ENCODE measurements at places on chromosomes 12 and 14. TPM values are rescaled to one million over a fixed set of nuclear protein-coding genes. Genes with fewer than 3 reads are reported as not detected.

Gene C12orf50
- not detected for total RNA-seq

Gene DCAF4
- 17.0 TPM for total RNA-seq

DNA sequence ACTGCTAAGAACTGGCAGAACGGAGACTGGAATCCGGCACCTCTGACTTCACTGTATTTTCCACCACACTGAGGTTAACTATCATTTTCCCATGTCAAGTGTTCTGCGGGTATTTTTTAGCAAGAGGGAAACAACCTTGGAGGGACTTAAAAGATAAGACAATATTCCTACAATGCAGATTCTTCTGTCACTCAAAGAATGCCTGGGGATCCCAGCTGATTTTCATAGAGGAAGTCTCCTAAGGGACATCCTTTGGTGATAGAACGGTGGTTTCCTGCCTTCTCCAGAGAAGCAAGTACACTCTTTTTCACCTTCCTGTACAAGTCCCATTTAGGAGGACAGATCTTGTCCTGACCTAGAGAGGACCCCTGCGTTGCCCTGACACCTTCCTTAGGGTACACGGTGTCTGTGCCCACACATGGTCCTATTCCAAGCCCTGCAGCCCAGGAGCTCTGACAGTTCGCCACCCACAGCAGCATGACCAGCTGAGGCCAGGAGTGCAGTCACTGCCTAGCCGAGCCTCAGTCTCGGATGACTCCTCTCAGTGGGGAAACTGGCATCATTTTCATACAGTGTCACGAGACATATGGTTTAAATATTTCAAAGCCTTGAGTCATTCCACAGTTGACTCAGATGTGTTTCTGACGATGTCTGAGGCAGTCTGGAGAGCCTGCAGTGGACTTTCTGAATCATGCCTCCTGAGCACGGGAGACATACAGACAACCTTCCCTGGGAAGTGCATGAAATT is 181.3 kb upstream of the FKBP4 start:
- DNase-seq, result peak; percentile 92

Gene SIRT4
- total RNA-seq, result 2.4 TPM

DNA sequence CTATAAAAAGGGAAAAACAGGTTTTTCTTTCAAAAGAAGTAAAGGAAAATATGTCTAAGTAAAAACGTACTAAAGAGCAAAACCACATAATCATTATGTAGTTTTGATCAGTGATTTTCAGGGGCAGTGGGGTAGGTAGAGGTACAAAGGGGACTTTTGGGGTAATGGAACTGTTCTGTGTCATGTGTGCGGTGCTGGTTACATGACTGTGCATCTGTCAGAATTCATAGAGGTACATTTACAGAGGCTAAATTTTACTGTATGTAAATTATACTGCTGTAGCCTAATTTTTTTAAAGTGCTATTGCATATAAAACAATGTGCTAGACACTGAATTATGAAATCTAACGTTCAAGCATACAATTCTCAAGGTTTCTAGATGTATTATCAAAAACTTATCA is 2.0 kb downstream of the ESR2 start:
- DNase-seq, result no peak

- no peak for DNase-seq
Measured at GRCh38 chr14:23129759-23130316, 10.8 kb upstream of the CEBPE start.

GRCh38 chr14:75566321-75566720 is 12.1 kb upstream of the FLVCR2 start:
- DNase-seq, result no peak

Gene GPR84
- not detected for total RNA-seq

Gene CPNE6
- total RNA-seq, result not detected

Gene GLRX5
- 33.4 TPM for total RNA-seq

- DNase-seq, result no peak
Measured at GRCh38 chr14:34981743-34982420, 910 bp upstream of the SRP54 start.

GRCh38 chr12:4909734-4910501 is at the start of gene KCNA1:
Gene KCNA1 (plus strand): TSS chr12:4909905. CDS start chr12:4911379, 1,474 bp downstream.
- DNase-seq, result no peak

- peak; percentile 9 for DNase-seq
Measured at GRCh38 chr12:117127933-117128823, 29.0 kb upstream of the TESC start.

- DNase-seq, result no peak
Measured at GRCh38 chr12:51867371-51867770, 18.9 kb upstream of the FIGNL2 start.

Gene FAM90A1
- not detected for total RNA-seq

DNA sequence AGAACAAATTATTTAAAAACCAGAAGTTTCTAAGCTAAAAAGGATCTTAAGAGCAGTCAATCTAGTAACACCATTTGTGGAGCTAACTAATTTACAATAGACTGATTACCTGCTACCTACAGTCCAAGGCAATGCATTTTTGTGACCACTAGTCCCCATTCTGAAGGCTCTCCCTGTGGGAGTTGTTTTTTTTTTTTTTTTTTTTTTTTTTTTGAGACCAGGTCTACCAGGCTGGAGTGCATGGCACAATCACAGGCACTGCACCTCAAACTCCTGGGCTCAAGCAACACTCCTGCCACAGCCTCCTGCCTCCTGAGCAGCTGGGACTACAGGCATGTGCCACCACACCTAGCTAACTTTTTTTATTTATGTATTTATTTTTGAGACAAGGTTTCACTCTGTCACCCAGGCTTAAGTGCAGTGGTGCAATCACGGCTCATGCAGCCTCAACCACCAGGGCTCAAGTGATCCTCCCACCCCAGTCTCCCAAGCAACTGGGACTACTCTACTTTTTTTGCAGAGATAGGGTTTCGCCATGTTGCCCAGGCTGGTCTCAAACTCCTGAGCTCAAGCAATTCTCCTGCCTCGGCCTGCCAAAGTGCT is 3.9 kb downstream of the GNPTAB start:
- no peak for DNase-seq

GRCh38 chr12:58028294-58028693 is 86.9 kb downstream of the ATP23 start:
- no peak for DNase-seq

GRCh38 chr14:36511981-36512584 is 7.9 kb downstream of the NKX2-1 start:
- no peak for DNase-seq

DNA sequence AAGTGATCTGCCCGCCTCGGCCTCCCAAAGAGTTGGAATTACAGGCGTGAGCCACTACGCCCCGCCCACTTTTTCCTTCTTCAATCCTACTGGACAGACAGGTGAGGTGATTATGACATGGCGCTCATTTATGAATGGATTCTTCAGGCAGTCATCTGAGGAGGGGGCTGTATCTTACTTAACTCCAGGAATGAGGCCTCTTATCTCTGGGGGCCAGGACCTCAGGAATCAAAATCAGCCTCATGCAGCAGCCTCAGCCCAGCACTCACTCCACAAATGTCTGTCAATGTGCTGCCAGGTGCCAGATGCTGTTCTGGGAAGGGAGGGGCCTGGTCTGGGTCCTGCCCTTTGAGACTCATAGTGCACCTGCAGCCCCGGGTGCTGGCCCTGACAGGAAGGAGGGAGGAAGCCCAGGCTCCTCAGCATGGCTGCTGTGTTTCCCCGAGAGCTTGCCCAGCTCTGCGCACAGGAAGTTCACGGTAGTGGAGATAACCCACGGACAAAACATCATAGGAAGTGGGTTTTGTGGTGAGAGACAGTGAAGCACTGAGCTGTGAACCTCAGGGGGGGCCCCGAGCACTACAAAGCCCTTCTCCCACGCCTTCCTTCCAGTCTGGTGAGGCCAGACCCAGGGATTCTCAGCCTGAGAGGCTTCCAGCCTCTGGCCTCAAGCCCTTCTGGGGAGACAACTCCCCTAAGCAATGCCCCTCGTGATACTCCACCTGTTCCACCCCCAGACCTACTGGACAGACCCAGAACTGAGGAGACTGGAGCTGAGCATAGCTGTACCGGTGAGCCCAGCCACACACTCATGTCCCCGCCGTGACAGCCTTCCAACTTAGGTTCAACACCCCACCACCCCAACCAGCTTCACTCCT is 22.3 kb downstream of the GALNT6 start:
- DNase-seq, result no peak

Gene IL26
- 2.5 TPM for total RNA-seq

Gene ERBB3
- total RNA-seq, result 0.52 TPM

DNA sequence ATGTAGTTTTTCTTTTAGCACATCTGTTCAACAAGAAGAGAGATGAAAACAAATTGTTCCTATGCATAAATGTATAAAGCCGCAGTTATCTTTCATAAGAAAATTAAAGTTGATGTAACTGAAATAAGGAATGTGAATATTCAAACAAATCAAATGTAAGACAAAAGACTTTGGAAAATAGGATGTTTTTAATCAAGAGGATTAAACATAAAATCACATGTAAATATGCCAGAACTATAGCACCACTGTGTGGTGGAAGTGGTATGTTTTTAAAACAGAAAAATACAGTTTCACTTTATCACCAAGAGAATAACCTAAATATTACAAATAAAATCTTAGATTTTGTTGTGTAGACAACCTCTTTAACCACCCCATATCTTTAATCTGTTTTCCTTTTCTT is 40.4 kb downstream of the CAPS2 start:
- DNase-seq, result no peak

Gene RERGL
- 0.27 TPM for total RNA-seq

Gene PLBD1
- total RNA-seq, result 5.5 TPM

DNA sequence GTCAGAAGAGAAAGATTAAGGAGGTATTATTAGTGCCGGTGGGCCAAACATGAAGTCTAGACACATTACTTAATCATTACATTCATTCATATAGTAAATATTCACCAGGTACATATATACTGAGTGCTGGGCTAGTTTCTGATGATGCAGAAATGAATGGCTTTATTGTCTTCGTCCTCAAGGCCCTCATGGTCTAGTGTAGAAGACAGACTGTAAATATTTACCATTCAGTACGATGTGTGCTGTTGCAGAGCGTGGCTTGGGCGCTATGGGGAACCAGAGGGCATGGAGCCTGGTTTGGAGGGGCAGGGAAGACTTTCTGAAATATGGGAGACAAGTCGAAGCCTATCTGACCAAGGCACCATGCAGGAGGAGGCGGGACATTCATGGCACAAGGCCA is 37.0 kb upstream of the TCL1B start:
- no peak for DNase-seq

Gene SCYL2
- 48.4 TPM for total RNA-seq

Gene LBHD2
- total RNA-seq, result not detected

Gene ABCC9
- 1.8 TPM for total RNA-seq

GRCh38 chr14:94598816-94599655 is 13.2 kb upstream of the SERPINA3 start:
- DNase-seq, result peak; percentile 57

Gene MYRFL
- 0.27 TPM for total RNA-seq

Gene CLEC14A
- total RNA-seq, result not detected

GRCh38 chr14:59214702-59215302 is 26.3 kb downstream of the DAAM1 start:
- DNase-seq, result no peak

GRCh38 chr14:99784508-99784907 is 8.7 kb upstream of the EML1 start:
- no peak for DNase-seq

GRCh38 chr12:121535150-121536053 is 45.4 kb downstream of the KDM2B start:
- no peak for DNase-seq

- no peak for DNase-seq
Measured at GRCh38 chr12:126608607-126609175, 1543.5 kb downstream of the AACS start.

- DNase-seq, result peak; percentile 32
Measured at GRCh38 chr12:131803961-131804521, 24.2 kb upstream of the MMP17 start.

DNA sequence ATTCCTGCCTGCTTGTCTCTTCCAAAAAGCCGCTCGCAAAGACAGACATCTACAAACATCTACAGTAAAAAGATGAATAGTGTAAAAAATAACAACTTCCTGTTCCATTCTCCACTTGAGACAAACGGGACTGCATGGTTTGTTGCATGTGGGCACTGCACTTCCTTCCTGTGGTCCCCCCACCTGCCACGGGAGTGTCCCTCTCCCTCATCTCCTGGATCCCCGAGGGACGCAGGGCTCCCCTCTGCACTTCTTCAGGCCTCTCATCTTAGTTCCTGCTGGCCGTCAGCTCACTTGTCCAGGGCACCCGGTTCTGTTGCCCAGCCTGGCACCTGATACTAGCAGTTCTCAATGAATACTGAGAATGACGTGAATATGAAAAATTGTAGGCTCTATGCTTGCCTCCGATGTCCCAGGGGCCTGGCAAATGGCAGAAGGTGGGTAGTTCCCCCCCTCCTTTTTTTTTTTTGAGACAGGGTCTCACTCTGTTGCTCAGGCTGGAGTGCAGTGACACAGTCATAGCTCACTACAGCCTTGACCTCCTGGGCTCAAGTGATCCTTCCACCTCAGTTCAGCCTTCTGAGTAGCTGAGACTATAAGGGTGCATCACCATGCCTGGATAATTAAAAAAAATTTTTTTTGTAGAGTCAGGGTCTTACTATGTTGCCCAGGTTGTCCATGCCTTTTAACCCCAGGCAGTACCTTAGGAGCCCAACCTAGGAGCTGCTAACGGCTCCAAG is 3.5 kb upstream of the KLC1 start:
- DNase-seq, result no peak

DNA sequence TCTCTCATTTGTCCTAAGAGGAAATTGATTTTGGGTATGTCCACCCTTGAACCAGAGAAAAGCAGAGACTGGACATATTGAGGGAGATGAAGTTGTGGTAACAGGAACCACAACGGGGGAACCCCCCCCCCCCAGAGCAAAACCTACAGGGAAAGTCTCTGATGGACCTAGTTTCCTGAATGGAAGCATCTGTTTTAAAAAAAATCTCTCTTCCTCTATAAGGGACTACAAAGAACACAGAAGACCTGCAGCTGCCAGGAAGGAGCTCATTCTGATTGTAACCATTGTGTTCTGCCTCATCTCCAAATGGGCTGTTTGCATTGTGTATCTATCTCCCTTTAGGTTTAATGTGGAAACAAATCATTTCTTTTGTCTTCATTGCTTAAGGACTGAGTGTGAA is 13.4 kb downstream of the C1S start:
- no peak for DNase-seq

DNA sequence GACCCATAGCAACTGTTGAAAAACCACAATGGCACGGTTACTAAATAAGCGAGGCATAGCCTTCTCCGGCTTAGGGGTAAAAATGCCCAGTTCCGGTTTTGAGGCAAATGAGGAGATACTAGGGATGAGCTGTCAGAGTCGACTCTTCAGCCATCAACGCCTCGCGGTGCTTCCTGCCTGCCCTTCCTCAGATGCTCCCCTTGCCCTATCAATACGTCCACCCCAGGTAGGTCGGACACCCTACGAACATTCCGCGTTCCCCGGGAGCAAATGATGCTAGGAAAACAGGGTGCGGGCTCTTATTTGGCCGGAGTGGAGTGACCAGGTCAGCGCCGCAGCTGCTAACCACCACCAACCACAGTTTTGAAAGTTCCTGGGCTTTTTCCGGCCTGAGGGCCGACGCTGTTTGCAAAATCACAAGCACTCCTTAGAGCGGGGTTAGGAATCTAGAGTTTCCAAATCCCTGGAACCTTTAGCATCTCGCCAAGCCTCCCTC is 1.2 kb downstream of the SRSF9 start:
- DNase-seq, result no peak

Gene METTL25
- total RNA-seq, result 8.9 TPM

All from chondrocyte (in vitro differentiated cells).